ENCODE measurements at places on chromosomes 16 and 17.

- DNase-seq = no peak
Observed at GRCh38 chr17:57694051-57694450, 51.0 kb downstream of the CCDC182 start.

- no peak for DNase-seq
Observed at GRCh38 chr17:149897-150584, 12.7 kb downstream of the SCGB1C2 start.

- no peak for DNase-seq
Observed at GRCh38 chr16:73036074-73036826, 11.7 kb downstream of the ZFHX3 start.

- DNase-seq = no peak
Observed at GRCh38 chr16:67860589-67861398, 12.1 kb upstream of the EDC4 start.

GRCh38 chr16:89460556-89460955 lies 29.8 kb downstream of the ANKRD11 start:
- DNase-seq = no peak

DNA sequence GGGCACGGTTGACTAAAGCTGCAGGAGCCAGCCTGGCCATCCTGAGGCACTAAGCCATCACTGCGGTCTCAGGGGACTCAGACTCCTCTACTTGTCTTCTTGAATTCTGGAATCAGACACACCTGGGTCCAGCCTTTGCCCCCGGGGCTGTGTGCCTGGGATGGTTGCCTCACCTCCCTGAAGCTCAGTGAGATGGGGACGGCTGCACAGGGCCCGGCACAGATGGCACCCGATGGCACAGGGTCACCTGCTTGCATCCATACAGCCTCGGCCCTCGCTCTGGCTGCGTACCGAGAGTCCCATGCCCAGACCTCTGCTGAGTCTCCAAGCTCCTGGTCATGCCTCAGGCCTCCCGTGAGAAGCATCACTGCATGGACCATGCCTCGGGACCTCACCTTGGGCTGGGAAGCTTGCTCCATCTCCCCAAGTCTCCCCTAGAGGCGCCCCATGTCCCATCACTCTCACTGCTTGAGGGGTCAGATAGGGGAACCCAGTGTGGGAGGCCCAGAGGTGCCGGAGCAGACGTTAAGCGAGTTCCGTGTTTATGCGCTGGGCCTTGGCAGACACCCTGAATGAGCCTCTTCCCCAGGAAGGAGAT lies 316.3 kb downstream of the SEC14L1 start:
- no peak for DNase-seq

GRCh38 chr17:57259817-57260216 lies 3.5 kb downstream of the MSI2 start:
- no peak for DNase-seq

DNA sequence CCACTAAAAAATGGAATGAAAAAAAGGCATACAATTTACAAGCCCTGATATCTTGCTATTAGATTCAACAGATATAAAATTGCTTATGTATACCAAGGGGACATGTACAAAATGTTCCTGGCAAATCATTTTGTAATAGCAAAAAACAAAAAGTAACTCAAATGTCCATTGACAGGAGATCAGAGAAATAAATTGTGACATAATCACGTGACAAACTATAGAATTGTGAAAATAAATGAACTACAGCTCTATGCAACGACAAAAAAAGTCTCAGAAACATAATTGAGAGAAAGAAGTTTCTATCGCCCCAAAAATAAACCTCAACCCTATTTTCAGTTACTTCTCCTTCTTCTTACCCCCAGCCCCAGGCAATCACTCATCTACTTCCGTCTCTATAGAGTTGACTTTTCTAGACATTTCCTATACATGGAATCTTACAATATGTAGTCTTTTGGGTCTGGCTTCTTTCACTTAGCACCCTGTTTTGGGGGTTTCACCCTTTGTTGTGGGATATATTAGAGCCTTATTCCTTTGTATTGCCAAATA lies 12.1 kb upstream of the ACE start:
- DNase-seq = no peak

DNA sequence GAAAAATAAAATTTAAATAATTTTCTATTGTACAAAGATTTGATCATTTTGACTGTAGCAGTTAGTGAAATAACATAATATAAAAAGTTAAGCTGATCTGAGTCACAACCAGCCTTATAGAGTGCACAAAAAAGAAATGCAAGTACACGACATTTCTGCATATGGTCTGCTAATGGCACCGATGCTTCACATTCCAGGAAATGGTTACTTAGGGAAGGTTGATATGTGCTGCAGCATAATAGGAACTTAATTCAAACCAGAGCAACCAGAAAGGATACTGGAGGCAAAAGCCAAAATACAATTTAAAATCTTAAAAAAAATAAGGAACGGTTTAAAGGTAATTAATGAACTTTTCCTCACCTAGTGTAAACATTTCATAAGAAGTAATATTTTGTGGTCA lies 10.0 kb upstream of the CFDP1 start:
- DNase-seq = no peak

GRCh38 chr17:73782641-73783381 lies 138.6 kb upstream of the SDK2 start:
- no peak for DNase-seq

DNA sequence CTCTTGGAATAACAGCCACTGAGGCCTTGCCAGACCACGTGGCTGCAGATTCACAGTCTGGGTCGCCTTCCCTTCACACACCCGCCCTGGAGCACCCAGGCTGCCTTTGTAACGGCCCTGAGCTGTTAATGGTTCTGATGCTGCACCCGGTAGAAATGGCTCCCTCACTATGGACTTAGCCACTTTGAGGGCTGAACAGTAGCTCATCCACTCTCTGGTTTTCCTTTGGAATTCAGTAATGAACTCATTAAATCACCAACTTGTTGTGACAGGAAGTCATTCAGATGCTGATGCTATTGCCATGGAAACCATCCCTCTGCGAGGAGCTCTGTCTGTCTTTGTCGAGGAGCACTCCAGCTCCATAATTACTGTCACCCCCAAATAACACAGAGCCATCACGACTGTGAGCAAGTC lies 59.2 kb downstream of the CDK5R1 start:
- no peak for DNase-seq

DNA sequence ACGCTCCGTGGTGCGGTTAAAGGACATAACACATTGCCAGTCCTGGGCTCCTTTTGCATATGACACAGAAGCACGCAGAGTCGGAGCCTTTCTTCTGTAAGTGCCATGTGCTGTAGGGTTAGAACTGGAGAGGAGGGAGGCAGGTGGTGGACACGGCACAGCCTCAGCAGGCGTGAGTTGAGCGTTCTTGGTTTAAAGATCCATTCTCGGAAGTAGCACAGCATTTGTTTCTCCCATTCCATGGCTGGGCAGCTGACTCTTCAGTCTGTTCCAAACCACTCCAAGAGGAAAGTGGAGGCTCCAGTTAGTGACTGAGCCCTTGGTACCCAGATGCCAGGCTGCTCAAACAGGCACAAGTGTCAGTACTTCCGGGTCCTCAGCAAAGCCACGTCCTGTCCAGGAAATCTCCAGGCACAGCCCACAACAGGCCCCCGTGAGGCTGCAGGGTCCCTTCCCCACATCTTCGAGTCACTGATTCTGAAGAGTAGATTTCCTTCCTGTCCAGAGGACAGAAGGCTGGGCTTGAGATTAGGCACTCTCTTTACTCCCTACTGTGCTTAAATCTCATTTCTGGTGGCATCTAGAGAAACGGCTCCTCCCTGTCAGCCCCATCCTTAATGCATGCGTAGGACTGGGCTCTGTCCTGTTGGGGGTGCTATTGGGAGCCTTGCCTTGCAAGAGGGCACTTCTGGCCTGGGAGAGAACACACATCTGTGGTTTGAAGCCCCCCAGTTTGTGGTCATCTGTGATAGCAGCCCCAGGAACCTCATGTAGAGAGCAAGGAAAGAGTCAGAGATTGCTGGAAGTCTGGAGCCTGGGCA lies 39.6 kb upstream of the NAT9 start:
- DNase-seq = no peak

DNA sequence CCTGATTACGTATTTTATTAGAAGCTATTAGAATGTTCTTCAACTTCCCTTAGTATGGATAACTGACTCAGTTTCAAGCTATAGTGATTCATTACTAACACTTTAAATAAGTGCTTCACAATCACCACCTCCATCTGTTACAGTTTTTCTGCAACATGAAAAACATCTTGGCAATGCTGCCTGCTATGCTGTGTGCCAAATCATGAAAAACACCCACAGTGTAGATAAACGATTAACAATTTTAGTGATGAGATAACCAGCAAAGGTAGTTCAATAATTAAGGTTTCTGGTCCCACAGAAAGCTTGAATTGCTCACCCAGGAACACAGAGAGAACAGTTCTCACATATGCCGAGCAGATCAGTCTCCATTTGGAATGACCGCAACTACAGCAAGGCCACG lies 51.4 kb upstream of the SLC25A19 start:
- no peak for DNase-seq

DNA sequence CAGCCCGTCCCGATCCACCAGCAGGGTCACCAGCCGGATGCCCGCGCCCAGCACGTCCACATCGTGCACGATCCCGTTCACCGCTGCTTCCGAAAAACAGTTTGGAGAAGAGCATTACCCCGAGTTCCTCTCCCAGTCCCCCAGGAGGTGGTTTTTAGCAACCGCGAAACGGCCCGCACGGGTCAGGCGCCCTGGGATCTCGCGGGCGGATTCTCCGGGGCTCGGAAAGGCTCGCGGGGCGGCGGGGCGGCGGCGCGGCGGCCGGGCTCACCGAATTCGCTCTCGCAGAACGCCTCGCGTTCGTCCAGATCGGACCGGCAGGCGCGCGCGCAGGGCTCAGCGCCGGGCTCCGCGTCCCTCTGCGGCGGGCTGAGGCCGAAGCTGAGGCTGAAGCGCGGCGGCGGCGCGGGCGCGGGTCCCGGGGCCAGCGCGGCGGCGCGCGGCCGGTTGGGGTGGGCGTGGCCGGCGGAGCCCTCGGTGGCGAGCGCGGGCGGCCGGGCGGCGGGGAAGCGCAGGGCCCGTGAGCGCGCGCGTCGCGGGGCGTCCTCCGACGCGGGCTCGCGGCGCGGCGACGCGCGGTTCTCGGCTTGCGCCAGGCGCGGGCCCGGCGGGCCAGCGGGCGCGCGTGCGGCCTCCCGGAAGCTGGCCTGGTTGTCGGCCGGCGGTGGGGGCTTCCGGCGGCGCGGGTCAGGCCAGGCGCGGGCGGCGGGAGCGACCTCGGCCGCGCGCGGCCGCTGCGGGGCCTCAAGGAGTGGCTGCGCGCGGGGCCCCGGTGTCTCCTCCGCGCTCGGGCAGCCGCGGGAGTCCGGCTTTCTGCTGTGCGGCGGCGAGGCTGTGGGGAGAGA lies 2.9 kb downstream of the C17orf58 start:
- peak; percentile 72 for DNase-seq

DNA sequence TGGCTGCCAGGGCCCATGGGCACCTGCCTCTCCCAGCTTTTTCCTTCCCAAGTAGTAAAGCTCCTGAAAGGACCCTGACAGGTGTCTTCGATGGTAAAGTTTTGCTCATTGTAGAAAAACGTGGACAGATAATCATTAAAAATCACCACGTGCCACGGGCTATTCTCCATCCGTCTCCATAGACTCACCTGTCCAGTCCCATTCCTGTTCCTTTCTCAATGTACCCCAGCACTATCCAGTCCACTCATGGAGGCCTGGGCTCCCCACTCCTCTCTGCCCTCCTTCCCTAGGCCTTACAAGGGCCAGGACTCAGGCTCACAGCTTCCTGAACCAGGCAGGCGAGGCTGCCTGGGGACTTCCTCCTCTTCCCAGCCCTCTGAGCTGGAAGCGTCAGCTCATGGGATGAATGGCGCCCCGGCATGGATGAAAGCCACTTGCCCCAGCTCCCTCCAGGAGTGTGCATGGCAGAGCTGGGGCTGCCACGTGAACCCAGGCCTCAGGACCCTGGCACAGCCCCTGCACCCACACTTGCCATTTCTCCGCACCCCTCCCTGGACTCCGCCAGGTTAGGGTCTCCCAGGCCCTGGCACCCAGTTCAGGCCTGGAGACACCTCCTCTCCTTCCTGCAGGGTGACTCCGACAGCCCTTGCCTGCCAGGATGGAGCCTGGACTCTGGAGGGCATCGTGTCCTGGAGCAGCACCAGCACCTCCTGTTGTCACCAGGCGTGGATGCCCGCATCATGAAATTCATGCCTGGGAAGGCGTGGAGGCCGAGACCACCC lies 8.8 kb downstream of the CTRB1 start:
- no peak for DNase-seq

Data from stimulated activated CD4-positive, alpha-beta T cell treated with anti-CD3 and anti-CD28 coated beads, Interleukin-12 subunit alpha, Interleukin-12 subunit beta, amount 100 ng/mL, for 4 hours (primary cell).